Activated CD8-positive, alpha-beta memory T cell treated with anti-CD3 and anti-CD28 coated beads, Interleukin-2, amount 50 U/mL, for 48 hours (primary cell): ENCODE measurements at places on chromosomes 6 and 20.

GRCh38 chr6:88449770-88450169, 283.6 kb upstream of the CNR1 start:
- DNase-seq, result no peak

DNA sequence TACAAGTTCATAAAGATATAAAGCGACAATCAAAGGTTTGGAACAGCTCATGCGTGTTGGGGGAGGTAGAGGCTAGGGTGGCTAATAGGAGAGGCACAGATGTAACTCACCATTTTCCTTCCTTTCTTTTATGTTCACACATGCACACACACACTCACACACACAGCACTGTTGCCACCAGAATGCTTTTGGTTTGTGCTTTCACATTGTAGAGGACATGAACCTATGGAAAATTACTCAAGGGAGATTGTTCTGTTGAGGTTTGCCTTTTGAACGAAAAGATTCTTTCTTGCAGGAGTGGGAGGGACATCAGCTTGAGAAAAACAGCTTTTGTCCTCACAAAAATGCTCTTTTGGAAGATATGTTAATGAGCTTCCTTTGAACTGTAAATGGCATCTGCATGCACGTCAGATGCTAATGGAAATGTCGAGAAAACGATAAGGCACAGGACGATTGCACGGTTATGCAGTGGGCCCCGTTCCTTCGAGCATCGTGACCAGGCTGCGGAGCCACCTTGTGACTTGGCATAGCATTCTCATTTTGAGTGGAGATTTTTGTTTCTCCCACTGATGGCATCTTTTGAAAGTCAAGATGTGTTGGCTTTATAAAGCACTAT, 724.1 kb downstream of the KIF16B start:
- DNase-seq, result no peak

- DNase-seq, result no peak
Observed at GRCh38 chr6:14455427-14455826, 337.9 kb downstream of the CD83 start.

DNA sequence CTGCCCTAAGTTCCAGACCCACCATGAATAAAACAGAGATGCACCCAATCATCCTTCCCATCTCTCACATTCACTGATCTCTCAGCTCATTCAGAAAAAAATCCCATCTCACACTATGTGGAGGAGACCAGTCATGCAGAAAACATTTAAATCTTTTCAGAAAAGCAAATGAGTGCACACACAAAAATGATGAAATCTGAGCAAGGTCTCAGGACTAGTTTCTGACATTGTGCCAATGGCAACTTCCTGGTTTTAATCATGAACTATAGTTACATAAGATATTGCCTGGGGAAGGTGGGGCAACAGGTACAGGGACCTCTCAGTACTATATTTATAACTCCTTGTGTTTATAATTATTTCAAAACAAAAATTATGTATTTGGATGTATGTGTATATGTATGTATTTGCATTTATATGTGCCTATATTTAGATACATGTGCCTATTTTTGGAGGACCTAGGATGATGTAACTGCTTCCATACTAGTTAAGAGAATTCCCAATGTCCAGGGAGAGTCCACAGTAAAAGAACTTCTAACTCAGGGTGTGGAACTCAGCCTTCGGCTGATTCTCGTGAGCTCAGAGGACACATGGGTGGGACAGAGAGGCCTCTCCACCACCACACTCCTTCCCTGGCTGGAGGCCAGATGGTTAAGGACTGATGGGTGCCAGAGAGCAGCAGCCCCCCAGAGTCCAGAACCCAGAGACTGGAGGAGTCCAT, 71.7 kb upstream of the MAP3K4 start:
- no peak for DNase-seq

DNA sequence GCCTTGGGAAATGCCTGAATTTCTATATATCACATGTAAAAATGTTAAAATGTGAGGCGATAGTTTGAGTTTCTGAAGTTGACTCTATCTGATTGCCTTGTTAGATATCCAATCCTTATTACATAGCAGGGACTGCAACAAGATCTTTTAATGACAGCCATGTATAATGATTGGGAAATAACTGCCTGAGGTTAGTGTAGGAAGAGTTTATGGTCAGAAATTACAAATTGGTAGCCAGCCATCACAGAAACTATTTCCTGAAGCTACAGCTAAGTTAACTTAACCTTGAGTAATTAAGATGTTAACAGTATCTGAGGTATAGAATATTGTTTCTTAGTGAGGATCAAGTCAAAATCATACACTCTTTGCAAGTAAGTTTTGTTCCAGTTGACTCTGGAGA, 41.0 kb downstream of the AKIRIN2 start:
- DNase-seq, result no peak

DNA sequence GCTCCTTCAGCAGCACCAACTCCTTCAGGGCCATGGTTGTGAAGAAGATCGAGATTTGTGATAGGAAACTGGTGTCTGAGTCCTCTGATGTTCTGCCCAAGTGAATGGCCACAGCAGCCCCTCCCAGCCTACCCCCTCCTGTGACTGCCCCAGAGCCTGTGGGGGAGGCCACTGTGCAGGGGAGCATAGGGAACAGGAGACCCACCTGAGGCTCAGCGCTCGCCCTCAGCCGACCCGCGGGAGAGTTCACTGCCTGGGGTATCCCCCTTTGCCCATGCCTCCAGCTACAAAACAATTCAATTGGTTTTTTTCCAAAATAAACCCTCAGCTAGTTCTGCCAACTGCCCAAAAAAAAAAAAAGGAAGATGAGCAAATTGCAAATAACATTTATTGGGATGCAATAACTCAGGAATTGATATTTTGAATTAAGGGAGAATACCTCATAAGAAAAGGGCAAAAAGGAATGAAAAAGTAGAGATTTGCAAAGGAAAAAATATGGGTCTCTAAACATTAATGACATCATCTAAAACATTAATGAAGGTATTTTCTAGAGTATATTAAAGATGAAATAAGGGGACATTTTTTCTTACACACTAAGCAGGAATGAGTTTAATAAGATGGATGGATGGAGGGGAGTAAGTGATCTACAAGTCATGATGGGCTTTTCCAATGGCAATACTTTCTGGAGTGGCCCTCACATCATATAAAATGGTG, 46.1 kb downstream of the KIAA0319 start:
- DNase-seq, result no peak
